ENCODE measurements at places on chromosomes 4 and X. TPM values are rescaled to one million over a fixed set of nuclear protein-coding genes. Genes with fewer than 3 reads are reported as not detected.

DNA sequence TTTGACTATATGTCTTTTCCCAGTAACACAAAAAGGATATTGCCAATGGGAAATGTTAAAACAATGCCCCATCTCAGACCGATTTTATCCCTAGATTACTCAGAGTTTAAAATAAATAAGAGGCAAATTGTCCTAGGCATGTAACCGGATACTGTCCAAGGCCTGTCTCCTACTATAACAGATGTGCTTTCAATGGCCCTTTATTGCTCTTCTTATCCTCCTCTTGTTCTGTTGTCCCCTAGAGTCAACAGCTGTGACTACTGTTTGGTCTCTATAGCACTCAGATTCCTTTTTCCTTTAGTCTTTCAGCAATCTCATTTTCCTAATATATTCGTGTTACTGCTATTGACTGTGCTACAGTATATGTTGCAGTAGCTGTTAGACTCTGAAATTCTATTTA lies 66.8 kb upstream of the PLS3 start:
- DNase-seq = no peak

The EIF4E gene
- 149 TPM for total RNA-seq

GRCh38 chrX:68369559-68369958 lies 63.7 kb downstream of the OPHN1 start:
- no peak for DNase-seq

- no peak for DNase-seq
Measured at GRCh38 chr4:113637823-113638561, 123.5 kb downstream of the CAMK2D start.

GRCh38 chr4:11912886-11913285 lies 484.2 kb upstream of the HS3ST1 start:
- no peak for DNase-seq

The ZNF630 gene
- total RNA-seq = 1.5 TPM

The TMEM271 gene
- not detected for total RNA-seq
